SHP77 (cell line): ENCODE measurements at places on chromosomes 2 and 18.

DNA sequence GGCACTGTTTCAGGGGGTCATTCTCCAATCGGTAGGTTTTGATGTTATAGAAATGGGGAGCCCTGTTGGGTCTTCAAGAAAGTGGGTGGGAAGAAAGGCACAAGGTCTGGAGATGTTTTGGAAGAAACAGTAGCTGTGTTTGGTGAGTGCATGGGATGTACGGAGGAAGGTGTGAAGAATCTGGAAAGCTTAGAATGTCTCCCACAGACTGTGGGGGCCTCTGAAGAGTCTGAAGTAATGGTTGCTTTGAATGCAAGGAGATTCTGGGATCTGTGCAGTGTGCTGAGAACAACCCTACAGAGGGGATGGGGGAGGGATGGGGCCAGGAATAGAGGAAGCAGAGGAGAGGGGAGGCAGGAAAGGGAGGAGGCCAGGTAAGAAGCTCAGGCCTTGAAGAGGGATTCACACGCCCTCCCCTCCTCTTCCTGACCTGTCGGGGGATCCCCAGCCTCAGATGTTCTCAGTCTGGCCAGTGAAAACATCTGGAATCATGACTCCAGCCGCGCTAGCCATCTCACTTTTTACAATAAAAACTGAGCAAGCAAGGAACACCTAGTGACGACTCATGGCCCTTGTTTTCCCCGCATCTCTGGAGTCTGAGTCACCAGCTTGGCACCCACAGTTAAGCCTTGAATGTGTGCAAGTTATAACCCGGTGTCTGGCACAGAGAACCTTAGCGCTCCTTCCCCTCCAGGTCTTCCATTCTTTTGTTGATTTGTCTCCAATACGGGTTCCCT is 74.2 kb downstream of the SH3BP4 start:
- DNase-seq: no peak

DNA sequence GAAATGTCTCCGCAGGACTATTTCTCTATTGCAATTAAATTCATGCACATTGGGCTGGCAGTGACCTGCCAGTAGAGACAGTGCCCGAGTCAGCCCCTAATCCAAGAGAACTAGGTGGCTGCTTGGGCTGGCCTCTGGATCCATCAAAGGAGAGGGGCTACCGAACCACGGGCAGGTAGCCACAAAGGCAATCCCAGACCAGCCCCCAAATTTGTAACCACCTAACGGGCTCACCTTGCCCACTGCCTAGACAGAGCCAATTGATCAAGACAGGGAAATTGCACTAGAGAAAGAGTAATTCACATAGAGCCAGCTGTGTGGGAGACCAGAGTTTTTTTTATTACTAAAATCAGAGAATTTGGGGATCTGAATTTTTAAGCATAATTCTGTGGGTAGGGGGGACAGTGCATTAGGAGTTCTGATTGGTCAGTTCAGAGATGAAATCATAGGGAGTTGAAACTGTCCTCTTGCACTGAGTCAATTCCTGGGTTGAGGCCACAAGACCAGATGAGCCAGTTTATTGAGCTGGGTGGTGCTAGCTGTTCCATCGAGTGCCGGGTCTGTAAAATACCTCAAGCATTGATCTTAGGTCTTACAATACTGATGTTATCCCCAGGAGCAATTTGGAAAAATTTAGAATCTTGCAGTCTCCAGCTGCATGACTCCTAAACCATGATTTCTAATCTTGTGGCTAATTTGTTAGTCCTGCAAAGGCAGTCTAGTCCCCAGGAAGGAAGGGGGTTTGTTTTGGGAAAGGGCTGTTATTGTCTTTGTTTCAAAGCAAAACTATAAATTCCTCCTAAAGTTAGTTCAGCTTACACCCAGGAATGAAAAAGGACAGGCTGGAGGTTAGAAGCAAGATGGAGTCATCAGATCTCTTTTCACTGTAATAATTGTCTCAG is 260.4 kb upstream of the SP5 start:
- no peak for DNase-seq

- peak; percentile 96 for DNase-seq
Observed at GRCh38 chr2:14635391-14635871, 2.9 kb downstream of the LRATD1 start.

DNA sequence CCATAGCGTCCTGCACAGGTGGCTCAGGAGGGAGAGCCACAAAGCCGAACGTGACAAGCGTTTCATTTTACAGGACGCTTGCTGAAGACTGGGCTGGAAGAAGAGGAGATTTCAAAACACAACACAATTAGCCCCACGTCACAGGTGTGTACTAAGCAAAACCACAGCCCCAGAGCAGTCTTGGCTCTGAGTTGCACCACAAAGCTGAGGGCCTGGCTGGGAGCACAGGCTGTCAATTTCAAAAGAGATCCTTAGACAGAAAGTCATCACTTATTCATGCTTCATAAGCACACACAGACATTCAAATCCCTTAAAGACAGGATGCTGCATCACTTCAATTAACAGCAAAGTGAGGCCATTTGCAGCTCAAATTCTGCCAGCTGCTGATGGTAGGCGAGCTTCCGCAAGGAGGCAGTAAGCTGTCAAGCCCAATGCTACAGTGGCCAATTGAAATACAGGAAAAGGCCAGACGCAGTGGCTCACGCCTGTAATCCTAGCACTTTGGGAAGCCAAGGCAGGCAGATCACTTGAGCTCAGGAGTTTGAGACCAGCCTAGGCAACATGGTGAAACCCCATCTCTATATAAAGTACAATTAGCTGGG is 79.6 kb downstream of the SKA1 start:
- DNase-seq: no peak

DNA sequence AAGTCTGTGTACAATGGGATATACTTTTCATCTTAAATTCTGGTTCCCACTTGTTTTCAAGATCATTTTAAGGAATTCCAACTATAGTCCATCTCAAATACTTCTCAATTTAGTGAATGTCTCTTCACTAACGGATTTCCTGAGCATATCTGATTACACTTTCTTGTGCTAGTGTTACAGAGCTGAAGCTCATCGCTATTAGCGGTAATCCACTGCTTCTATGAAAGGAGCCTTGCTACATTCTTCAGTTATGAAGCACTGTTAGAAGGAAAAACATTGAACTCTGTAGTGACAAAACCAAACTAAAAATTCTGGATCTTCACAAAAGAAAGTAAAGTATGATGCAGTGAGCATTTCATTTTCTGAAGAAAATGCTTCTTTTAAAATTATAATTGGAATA is 72.0 kb downstream of the AGPS start:
- DNase-seq: no peak

- DNase-seq: no peak
Observed at GRCh38 chr2:120004254-120004653, 8.6 kb upstream of the EPB41L5 start.

GRCh38 chr2:33197198-33197938 is 250.6 kb downstream of the LTBP1 start:
- DNase-seq: no peak

- no peak for DNase-seq
Observed at GRCh38 chr2:159151198-159152127, 135.0 kb downstream of the WDSUB1 start.

DNA sequence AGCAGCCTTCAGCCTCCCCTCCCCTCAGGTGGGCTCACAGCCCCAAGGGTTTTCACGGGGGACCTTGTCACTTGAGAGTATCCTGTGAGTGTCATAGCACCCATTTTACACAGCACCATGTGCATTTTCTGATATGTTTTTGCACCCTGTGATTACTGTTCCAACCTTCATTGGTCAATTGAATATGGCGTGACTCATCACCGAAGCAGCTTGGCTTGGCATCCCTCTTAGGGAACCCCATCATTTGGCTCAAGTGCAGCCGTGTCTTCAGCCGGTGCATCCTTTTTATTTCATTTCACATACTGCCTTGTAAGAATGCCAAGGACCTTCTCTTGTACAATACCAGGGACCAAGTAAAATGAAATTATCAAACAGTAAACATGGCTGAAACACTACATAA is 57.6 kb downstream of the NPAS2 start:
- no peak for DNase-seq

GRCh38 chr2:128156812-128157211 is 65.8 kb downstream of the UGGT1 start:
- DNase-seq: no peak

GRCh38 chr18:45723567-45724355 is at the start of gene SLC14A1:
TSS of gene SLC14A1 (plus strand) at chr18:45724181. CDS start at chr18:45730321, 6,140 bp downstream.
- DNase-seq: no peak

- DNase-seq: no peak
Observed at GRCh38 chr2:200274116-200275075, 32.1 kb upstream of the SPATS2L start.

DNA sequence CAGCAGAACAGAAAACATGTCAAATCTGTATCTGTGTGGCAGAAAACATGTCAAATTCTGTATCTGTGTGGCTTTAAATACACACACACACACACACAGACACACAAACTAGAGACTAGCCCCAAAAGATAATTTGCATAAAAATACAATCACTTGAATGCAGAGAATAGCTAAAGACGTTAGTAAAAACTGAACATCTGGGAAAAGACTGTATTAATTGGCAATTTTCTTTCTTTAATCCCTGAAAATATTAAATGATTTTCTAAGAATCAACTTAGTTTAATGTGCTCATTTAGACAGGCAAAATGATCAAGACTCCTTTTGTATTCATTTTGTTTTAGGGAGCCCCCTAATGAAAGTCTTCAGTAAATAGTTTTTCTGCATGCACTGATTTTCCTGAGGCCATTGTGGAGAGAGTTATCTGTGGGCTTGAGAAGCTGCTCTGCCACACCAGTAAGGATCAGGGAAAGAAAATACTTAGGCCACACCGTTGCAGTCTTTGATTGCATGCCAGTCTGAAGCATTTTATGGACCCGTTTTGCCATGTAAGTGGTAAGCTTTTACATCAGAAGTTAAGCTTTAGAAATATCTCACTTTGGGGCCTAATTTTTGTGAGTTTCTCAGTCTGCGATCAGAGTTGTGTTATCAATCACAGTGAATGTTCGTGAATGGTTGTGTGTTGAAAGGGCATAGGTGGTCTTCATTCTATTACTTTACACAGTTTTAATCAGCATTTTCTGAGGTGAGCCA is 2.2 kb downstream of the SPATS2L start:
- no peak for DNase-seq

GRCh38 chr2:71829008-71829407 is 318.7 kb downstream of the CYP26B1 start:
- DNase-seq: no peak

GRCh38 chr18:31204833-31205232 is 42.2 kb upstream of the DSC1 start:
- no peak for DNase-seq

DNA sequence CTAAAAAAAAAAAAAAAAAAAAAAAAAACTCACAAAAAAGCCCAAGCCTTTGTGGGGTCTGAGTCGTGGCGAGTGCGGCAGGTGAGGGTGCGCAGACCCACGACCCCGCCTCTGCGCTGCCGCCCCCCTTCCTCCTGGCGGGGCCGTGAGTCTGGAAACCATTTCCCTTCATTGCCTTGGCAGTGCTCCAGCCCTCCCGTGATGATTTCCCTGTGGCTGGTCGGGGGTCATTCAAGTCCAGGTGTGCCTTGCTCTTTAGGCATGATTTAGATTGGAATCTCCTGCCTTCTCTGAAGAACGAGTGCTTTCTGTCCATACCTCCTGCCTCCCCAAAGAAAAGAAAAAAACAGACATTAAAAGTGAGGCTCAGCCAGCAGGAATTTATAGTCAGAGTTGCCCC is 161.8 kb downstream of the FAM210A start:
- peak; percentile 47 for DNase-seq

DNA sequence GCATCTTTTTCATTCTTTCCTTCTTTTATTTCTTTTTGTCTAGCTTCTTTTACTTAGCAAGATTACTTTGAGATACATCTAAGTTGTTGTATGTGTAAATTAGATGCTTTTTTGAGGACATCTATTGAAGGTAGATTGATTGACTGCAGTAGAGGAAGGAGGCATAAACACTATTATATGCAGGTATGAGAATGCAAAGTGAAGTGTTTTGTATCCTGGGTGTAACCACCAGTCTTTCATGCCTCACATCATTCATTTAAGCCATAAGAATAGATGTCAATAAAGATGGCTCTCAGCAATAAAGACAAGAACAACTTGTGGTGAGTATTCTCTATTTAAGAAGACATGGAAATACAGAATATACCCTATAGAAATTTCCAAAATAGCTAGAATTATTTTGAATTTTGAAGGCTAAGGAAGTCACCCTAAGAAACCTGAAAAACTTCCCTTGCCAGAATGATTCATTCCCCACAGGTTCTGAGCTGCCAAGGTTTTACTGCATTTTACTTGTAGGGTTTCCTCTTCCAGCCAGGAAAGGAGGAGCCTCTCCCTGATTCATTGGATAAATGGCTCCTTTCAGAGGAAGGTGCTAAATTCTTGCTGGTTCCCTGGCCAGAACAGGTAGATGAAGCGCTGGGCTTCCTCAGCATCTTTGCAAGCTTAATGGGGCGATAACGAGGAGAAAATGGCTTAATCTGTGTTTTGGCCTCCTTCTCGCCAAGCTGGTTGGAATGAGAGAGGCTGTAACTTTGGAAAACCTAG is 279.8 kb upstream of the SLC14A2 start:
- no peak for DNase-seq

GRCh38 chr2:175709248-175709647 is 292.8 kb downstream of the LNPK start:
- DNase-seq: no peak

DNA sequence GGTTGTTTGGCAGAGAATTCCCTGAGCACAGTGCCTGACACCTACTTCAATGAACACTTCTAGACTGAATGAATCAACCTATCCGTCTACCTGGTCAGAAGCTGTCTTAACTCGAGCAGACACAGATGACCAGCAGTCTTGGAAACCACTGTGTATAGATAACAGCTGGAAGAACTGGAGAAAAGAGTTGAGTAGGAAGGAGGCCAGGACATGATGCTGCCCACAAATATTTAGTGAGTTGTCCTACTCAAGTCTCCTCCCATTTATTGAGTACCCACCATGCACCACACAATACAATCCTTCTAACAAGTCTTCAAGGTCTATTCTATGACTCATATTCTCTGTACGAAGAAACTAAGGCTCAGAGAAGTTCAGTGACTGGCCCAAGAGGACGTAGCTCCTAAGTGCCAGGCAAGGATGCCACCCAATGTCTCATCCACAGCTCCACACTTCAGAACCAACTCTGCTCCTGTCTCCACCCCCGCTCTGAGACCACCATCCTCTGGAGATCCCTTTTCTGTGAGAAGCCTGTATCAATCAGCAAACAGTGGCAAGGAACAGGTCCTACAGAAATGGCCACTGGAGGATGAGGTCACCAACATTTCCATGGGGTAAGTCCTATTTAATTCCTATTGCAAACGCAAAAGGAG is 62.2 kb downstream of the GALNT14 start:
- no peak for DNase-seq

DNA sequence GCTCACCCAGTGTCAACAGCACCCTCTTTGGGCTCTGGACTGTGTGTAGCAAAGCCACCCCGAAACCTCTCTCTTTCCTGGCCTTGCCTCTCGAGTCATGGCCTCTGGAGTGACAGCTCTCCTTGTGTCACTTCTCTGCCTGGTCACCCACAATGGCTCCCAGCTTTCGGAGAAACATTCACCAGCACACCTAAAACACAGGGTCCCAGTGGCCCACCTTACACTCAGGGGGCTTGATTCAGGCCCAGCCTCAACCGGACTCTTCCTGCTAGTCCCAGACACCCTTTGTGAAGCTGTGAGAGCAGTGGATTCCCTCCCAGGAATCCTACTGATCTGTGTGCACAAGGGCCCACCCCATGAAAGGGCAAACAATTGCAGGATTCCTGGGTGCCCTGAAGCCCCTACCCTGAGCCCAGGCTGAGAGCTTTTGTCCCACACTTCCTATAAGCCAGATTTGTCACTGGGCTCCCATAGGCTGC is 137.2 kb upstream of the HAAO start:
- no peak for DNase-seq
